ENCODE measurements at places on chromosomes 16 and 17. TPM values are rescaled to one million over a fixed set of nuclear protein-coding genes. Genes with fewer than 3 reads are reported as not detected.

The ULK2 gene
- polyA plus RNA-seq, result 17.2 TPM

The EVPLL gene
- polyA plus RNA-seq, result 0.84 TPM

The CREBBP gene
- 23.2 TPM for polyA plus RNA-seq

The MVP gene
- polyA plus RNA-seq, result 143 TPM

The PPP1R27 gene
- polyA plus RNA-seq, result not detected

The ABCC12 gene
- polyA plus RNA-seq, result not detected

The LYRM1 gene
- polyA plus RNA-seq, result 59.8 TPM

The OR2C1 gene
- 0.09 TPM for polyA plus RNA-seq

The AGRP gene
- not detected for polyA plus RNA-seq

The CTRL gene
- polyA plus RNA-seq, result 0.91 TPM

The CCL17 gene
- not detected for polyA plus RNA-seq

The CIBAR2 gene
- not detected for polyA plus RNA-seq

The MYH1 gene
- not detected for polyA plus RNA-seq

The IL21R gene
- polyA plus RNA-seq, result 0.27 TPM

Data from urinary bladder (tissue), 4 donors.